ENCODE measurements at places on chromosomes 5 and 9. TPM values are rescaled to one million over a fixed set of nuclear protein-coding genes. Genes with fewer than 3 reads are reported as not detected.

- no peak for DNase-seq
Measured at GRCh38 chr5:73273379-73274050, 100.5 kb downstream of the TMEM174 start.

Gene ACOT12
- total RNA-seq: not detected

Gene SLCO4C1
- 5.9 TPM for total RNA-seq

Gene PRSS3
- 42.2 TPM for total RNA-seq

Measured in transverse colon (tissue), 4 donors.